ENCODE measurements at places on chromosomes 6 and 20. TPM values are rescaled to one million over a fixed set of nuclear protein-coding genes. Genes with fewer than 3 reads are reported as not detected.

Gene GHRH
- total RNA-seq: not detected

- H3K4me3 ChIP-seq: no peak overlapping the region
- no peaks in the 10 kb centered on the region for H3K36me3 ChIP-seq
- no peaks in the 10 kb centered on the region for H3K27me3 ChIP-seq
Measured at GRCh38 chr20:39865446-39865845, 823.6 kb downstream of the MAFB start.

Gene PRDM1
- total RNA-seq: 4.1 TPM

Gene RNF217
- total RNA-seq: 44.2 TPM

Gene MOXD1
- 0.56 TPM for total RNA-seq

Gene NQO2
- total RNA-seq: 25.7 TPM

DNA sequence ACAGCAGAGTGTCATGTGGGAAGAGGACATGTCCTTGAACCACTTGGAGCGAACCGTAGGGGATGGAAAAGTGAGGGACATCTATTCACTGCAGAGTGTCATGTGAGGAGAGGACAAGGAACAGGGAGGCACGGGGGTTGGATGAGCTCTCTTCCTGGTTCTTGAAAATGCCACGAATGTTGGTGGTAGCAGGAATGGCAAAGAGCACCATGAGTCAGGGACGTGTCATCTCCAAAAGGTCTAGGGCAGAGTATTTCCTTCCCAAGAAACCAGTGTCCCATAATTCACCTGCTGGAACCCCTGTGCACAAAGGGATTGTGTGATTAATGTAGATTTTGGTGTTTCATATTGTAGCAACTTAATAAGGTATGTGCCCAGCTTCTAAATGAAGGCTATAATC, 136.8 kb downstream of the BFSP1 start:
- H3K36me3 ChIP-seq: no peaks in the 10 kb centered on the region
- no peak overlapping the region for H3K27ac ChIP-seq
- H3K4me1 ChIP-seq: no peaks in the 10 kb centered on the region
- H3K27me3 ChIP-seq: no peaks in the 10 kb centered on the region
- no peak overlapping the region for H3K4me3 ChIP-seq

DNA sequence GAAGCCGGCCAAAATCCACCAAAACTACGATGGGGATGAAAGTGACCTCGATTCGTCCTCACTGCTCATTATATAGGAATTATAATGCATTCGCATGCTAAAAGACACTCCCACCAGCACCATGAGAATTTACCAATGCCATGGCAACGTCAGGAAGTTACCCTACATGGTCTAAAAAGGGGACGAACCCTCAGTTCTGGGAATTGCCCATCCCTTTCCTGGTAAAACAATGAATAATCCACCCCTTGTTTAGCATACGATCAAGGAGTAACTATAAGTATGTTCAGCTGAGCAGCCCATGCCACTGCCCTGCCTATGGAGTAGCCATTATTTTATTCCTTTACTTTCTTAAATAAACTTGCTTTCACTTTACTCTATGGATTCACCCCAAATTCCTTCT, 20.1 kb upstream of the FAM110A start:
- H3K36me3 ChIP-seq: no peaks in the 10 kb centered on the region
- DNase-seq: no peak
- H3K4me1 ChIP-seq: no peaks in the 10 kb centered on the region

DNA sequence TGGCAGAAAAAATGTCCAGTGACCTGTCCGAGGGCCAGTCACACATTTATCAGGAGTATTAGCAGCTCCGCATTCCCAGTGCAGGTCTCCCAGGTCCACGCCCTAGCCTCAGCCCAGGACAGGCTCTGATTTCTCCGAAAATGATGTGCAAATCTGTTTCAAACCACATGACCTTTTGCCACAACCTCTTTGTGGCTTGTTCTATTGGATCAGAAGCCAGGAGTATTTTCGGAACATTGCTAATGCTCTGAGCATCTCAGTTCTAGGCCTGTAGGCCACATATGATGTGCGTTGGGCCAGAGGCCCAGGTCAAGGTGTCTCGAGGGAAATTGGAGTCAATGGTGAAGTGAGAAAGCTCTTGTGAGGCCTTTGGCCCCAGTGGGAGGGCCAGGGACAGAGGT, 40.4 kb downstream of the SNX5 start:
- H3K27me3 ChIP-seq: no peaks in the 10 kb centered on the region
- peak overlapping the region; percentile 3 for H3K27ac ChIP-seq
- no peaks in the 10 kb centered on the region for H3K36me3 ChIP-seq
- H3K4me1 ChIP-seq: no peaks in the 10 kb centered on the region
- no peak for DNase-seq

- no peaks in the 10 kb centered on the region for H3K27me3 ChIP-seq
- H3K36me3 ChIP-seq: no peaks in the 10 kb centered on the region
- DNase-seq: no peak
- no peaks in the 10 kb centered on the region for H3K4me1 ChIP-seq
Measured at GRCh38 chr6:100230115-100230952, 234.4 kb downstream of the SIM1 start.

- H3K27me3 ChIP-seq: no peaks in the 10 kb centered on the region
- H3K27ac ChIP-seq: no peak overlapping the region
- H3K4me1 ChIP-seq: peaks cover 27% of the 10 kb centered on the region
- no peaks in the 10 kb centered on the region for H3K36me3 ChIP-seq
Measured at GRCh38 chr6:135183532-135184440, 2.7 kb downstream of the MYB start.

DNA sequence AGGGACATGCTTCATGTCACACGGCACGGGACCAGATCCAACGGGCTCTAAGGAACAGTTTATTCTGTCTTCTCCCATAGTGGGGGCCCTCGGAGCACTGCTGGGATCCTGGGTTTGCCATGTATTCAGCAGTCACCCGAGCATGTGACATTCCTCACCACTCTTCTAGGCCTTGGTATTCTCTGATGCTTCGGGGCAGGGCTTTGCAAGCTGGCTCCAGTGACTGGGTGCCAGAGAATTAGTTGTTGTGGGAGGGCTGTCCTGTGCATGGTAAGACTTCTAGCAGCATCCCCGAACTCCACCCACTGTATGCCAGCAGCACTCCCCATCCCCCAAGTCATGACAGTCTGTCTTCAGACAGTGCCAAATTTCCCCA, 5.4 kb downstream of the CCN5 start:
- no peak for DNase-seq
- H3K27ac ChIP-seq: peak overlapping the region; percentile 97
- H3K36me3 ChIP-seq: peaks cover 21% of the 10 kb centered on the region
- H3K4me3 ChIP-seq: no peak overlapping the region

- no peaks in the 10 kb centered on the region for H3K27me3 ChIP-seq
- H3K36me3 ChIP-seq: no peaks in the 10 kb centered on the region
- no peak overlapping the region for H3K4me3 ChIP-seq
Measured at GRCh38 chr6:27439371-27439770, 33.5 kb downstream of the ZNF184 start.

DNA sequence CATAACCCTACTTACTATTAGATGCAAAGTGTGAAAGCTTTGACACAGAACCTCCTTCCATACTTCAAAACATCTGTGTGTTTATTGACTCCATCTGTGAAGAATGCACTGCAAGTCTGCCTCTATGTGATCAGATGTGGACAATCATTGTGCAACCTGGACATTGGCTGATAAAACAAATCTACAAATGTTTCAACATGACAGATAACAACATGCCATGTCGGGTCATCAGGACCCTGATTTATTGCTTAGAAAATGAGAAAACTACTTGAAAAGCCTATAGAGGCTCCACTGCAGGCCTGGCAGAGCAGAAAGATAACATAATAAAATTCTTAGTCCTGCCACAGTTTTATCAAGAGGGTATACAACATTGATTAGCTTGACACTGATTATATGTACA, 1286.4 kb downstream of the GRIK2 start:
- DNase-seq: no peak
- no peak overlapping the region for H3K27ac ChIP-seq
- H3K27me3 ChIP-seq: no peaks in the 10 kb centered on the region
- no peaks in the 10 kb centered on the region for H3K36me3 ChIP-seq
- no peaks in the 10 kb centered on the region for H3K4me1 ChIP-seq
- H3K4me3 ChIP-seq: no peak overlapping the region

DNA sequence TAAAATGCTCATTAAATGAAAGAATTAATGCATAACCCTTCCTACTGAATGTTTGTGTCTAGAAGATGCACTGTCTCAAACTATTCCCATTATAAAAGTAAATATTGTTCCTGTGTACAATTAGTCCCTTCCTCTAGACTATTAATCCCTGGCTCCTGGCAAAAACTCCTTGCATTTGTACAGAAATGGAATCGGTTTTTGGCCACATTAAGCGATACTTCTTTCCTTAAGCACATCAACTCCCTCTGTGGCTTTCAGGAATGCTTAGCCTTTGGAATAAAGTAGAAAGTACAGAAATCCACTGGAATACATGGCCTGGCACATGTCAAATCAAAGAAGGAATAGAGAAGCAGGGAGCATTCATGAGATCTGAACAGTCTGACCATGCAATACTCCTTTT, 179.8 kb downstream of the GMPR start:
- H3K4me1 ChIP-seq: peaks cover 39% of the 10 kb centered on the region
- no peak for DNase-seq
- H3K27ac ChIP-seq: no peak overlapping the region
- no peaks in the 10 kb centered on the region for H3K36me3 ChIP-seq
- H3K4me3 ChIP-seq: no peak overlapping the region

Gene DEFB114
- not detected for total RNA-seq

Gene FOXS1
- 13.9 TPM for total RNA-seq

DNA sequence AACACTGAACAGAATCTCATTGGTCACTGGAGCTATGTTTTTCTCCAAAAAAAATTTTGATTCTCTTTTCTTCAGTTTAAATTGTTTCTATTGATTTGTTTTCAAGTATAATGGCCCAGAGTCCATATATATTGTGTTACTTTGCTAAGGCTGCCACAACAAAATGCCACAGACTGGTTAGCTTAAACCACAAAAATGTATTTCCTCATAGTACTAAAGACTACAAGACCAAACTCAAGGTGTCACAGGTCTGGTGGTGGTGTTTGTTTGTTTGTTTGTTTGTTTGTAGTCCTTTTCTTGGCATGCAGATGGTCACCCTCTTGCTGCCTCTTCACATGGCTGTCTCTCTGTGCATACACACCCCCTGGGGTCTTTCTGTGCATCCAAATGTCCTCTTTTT, 34.0 kb downstream of the BMP5 start:
- DNase-seq: no peak
- H3K27ac ChIP-seq: no peak overlapping the region
- no peaks in the 10 kb centered on the region for H3K27me3 ChIP-seq
- H3K36me3 ChIP-seq: no peaks in the 10 kb centered on the region
- no peak overlapping the region for H3K4me3 ChIP-seq

GRCh38 chr6:21556968-21557721, 36.4 kb upstream of the SOX4 start:
- H3K27ac ChIP-seq: no peak overlapping the region
- no peaks in the 10 kb centered on the region for H3K27me3 ChIP-seq
- peaks cover 3% of the 10 kb centered on the region for H3K4me1 ChIP-seq
- no peak overlapping the region for H3K4me3 ChIP-seq

GRCh38 chr6:52661551-52661950, 9.4 kb upstream of the TMEM14A start:
- H3K4me1 ChIP-seq: peaks cover 8% of the 10 kb centered on the region
- no peaks in the 10 kb centered on the region for H3K27me3 ChIP-seq
- H3K36me3 ChIP-seq: no peaks in the 10 kb centered on the region

All from thoracic aorta (tissue), 2 donors.